ENCODE measurements at places on chromosomes 1 and 21. TPM values are rescaled to one million over a fixed set of nuclear protein-coding genes. Genes with fewer than 3 reads are reported as not detected.

The SHE gene
- not detected for polyA plus RNA-seq

The ACKR1 gene
- polyA plus RNA-seq: 3.3 TPM

The SERPINC1 gene
- not detected for polyA plus RNA-seq

The FCRL4 gene
- not detected for polyA plus RNA-seq

The TCEA3 gene
- polyA plus RNA-seq: not detected

The IL10RB gene
- polyA plus RNA-seq: 6.0 TPM

The HHAT gene
- 5.3 TPM for polyA plus RNA-seq

The ADAM30 gene
- not detected for polyA plus RNA-seq

The DNALI1 gene
- polyA plus RNA-seq: 33.5 TPM

The COL16A1 gene
- 4.4 TPM for polyA plus RNA-seq

The PUM1 gene
- 60.8 TPM for polyA plus RNA-seq

The IFI44L gene
- 0.10 TPM for polyA plus RNA-seq

The RHCE gene
- 1.7 TPM for polyA plus RNA-seq

The CFAP45 gene
- 0.12 TPM for polyA plus RNA-seq

The CEP85 gene
- polyA plus RNA-seq: 20.5 TPM

The C1orf53 gene
- polyA plus RNA-seq: 1.1 TPM

The ZSWIM5 gene
- 27.2 TPM for polyA plus RNA-seq

The DDAH1 gene
- 42.7 TPM for polyA plus RNA-seq

The HPCAL4 gene
- 60.0 TPM for polyA plus RNA-seq

The LEFTY1 gene
- 2.7 TPM for polyA plus RNA-seq

The OR2L5 gene
- 0.10 TPM for polyA plus RNA-seq

The TAS1R1 gene
- polyA plus RNA-seq: not detected

The COL24A1 gene
- 1.1 TPM for polyA plus RNA-seq

The SLAMF8 gene
- not detected for polyA plus RNA-seq

The DUSP12 gene
- 209 TPM for polyA plus RNA-seq

The FAM177B gene
- polyA plus RNA-seq: not detected

All from neural cell (in vitro differentiated cells).